ENCODE measurements at places on chromosomes 5 and 9.
A peak's percentile ranks its signal among the peaks of the same experiment; 100 is the strongest.

- ATAC-seq, result no peak
Observed at GRCh38 chr5:150213530-150213929, 23.7 kb downstream of the SLC6A7 start.

GRCh38 chr5:135026645-135027265 is 7.3 kb downstream of the PITX1 start:
- ATAC-seq, result no peak

DNA sequence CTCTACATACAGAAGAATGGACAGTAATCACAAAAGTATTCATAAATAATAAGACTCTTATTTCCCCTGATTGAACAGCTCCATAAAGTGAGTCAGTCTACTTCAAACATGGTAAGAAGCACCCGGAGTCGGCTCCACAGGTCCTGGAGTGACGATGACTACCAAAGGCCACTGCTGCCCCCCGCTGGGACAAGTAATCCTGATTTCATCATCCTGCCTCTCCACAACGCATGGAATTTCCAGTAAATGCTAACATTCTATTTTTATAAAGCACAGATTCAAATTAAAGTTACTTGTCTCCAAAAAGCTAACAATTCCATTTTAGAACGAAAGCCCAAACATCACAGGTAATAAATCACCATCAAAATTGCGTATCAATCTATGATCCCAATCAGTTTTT is 16.2 kb downstream of the ATPSCKMT start:
- no peak for ATAC-seq

DNA sequence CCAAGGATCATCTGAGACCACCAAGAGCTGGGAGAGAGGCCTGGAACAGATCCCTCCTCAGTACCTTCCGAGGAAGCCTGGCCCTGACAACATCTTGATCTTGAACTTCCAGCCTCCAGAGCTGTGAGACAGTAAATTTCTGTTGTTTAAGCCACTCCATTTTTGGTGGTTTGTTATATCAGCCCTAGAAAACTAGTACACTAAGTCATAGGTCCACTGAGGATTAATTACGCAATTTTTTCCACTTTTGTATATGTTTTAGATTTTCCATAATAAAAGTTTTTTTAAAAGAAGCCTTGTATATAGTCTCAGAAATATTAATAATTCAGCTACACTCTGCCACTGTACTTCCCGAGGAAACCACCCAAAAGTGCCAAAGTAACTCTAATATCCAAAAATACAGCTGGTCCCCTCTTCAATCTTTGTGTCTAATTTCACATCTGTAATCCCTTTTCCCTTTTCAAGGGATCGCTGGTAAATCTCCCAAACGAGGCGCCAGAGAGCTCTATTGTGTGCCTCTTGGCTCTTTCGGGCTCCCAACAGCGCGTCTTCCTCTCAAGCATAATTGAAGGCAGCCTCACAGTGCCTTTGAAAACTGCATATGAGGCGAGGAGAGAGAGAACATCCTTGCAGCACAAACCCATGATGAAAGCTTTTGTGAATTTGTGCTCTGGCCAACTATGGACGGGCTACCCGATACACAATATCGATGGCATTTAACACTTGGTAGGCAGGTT is 32.7 kb downstream of the PRUNE2 start:
- no peak for ATAC-seq

DNA sequence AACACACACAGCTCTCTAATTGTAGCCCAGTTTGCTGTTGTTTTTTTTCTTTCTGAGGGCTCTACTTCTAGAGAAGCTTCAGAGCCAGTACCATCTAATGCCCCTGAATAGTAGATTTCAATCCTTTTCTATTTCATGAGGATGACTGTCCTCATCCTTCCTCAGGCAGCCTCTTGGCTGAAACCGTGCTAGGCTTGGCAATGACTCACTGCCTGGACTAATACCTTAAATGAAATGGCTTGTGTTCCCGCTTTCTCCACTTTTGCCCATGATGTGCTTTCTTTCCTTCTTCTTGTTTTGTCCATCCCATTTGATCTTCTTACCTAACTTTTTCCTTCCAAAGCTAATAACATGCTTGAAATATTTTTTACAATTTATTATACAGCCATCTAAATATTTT is 80.1 kb downstream of the ITGA1 start:
- ATAC-seq, result no peak

DNA sequence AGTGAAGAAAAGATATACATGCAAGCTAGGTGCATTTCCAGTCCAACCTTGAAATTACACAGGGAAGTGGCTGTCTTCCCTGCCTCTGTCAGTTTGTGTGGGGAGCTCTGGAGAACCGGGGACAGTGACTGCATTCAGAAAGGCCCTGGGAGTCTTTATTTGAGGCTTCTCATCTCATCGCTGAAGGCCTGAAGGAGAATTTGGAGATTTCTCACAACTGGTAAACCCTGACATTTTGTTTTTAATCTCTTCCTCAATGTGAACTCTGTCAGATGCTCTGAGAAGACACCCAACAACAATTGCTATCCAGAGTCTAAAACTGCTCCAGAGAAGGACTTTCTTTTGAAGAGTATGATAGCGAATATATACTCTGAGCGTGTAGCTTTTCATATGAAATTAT is 33.0 kb downstream of the MACIR start:
- no peak for ATAC-seq

- ATAC-seq, result peak; percentile 40
Observed at GRCh38 chr9:127854184-127854806, at the start of gene ENG. Gene ENG (minus strand): TSS chr9:127854658. CDS start chr9:127854355, 303 bp downstream.

DNA sequence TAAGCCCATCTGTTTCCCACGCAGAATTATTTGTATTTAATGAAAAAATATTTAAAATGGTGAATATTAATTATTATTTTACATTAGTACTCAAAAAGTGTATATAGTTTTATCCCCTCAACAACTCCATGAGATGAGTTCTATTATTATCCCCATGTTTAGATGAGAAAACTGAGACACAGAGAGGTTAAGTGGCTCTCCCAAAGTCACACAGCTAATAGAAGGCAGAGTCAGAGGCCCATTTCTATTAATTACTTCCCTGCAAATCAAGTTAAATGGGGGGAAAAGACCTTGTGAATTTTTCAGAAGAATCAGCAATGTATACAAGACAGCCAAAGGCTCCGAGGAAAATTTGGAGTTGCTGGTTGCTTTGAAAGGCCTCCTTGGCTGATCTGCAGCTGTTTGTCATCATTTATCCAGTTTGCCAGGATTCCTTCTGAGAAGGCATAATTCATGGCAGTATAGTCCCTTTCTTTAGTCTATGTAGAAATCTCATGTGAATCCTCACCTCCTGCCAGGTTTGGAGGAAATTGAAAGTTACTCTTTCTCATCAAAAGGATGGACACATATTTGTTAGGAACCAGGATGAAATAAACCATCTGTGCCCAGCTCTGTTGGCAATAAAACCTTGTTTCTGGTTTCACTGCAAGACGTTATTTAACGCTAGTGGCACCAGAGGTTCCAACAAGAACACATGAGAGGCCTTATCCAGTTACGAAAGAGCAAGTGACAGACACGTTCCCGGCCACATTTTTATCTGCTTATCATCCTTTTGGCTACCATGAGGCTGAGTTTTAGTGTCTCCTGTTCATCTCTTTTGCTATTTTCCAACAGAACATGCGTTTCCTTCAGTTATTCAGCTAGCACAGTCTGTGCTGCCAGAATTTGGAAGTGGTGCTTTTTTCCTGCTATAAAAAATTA is 621 bp downstream of the FYB1 start:
- ATAC-seq, result no peak

DNA sequence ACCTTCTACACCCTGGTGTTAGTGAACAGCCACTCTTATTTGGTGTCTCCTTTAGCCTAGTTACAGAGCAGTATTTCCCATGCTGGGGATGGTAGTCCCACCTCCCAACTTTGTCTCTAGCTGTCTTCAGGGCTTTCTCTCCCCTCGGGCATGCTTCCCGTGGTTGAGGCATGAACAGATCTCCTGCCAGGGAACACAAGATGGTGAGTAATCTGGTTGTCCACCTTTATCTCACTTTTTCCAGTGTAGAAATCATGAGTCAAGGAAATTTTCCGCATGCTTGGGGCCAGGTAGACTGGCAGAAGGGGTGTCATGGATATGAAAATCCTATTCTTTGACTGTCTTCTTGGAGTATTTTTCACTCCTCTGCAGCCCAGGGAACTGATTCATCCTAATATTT is 532.9 kb downstream of the ANXA1 start:
- no peak for ATAC-seq

DNA sequence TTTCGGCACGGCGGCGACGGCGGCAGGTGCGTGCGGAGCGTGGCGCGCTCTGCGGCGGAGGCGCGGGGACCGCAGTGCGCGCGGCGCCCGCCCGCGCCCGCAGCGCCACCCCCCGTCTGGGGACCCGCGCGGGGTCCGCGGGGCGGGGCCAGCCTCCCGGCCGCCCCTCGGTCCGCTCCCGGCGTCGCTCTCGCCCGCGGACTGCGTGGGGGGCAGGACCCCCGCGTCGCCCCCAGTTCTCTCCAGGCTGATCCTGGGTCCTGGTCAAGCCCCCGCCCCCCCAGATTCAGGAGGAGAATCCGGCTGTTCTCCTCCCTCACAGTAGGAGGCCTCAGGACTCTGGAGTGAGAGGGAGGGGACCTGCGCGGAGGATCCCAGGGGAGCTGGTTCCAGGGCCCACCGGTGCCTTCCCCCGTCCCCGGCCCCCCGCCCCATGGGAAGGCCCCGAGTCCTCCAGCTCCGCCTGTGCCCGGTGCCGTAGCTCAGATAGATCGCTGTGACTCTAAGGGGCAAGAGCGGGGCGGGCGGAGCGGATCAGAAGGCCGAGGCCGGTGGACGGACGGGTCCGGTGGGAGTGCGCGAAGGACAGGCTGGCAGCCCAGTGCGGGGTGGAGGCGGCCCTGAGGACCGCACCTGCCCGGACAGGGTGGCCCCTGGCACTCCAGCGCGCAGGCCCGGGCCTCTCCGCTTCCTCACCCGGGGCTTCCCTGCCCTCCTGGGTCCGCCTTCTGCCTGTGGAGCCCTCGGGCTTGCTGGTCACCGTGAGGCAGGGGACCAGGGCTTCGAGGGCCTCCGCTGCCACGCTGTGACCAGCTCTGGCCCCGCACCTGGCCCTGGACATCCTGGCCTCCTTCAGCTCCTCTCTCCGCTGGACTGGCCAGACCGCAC is at the start of gene RNF208:
Gene RNF208, minus strand, starts transcription at position 51 of the 888 bp plus-strand sequence. CDS start 1,028 bp downstream, outside the sequence.
- peak; percentile 1 for ATAC-seq

GRCh38 chr9:114763220-114763619 is 42.6 kb downstream of the TNFSF15 start:
- ATAC-seq, result no peak

GRCh38 chr5:93909356-93909755 is 168.0 kb upstream of the POU5F2 start:
- ATAC-seq, result no peak

DNA sequence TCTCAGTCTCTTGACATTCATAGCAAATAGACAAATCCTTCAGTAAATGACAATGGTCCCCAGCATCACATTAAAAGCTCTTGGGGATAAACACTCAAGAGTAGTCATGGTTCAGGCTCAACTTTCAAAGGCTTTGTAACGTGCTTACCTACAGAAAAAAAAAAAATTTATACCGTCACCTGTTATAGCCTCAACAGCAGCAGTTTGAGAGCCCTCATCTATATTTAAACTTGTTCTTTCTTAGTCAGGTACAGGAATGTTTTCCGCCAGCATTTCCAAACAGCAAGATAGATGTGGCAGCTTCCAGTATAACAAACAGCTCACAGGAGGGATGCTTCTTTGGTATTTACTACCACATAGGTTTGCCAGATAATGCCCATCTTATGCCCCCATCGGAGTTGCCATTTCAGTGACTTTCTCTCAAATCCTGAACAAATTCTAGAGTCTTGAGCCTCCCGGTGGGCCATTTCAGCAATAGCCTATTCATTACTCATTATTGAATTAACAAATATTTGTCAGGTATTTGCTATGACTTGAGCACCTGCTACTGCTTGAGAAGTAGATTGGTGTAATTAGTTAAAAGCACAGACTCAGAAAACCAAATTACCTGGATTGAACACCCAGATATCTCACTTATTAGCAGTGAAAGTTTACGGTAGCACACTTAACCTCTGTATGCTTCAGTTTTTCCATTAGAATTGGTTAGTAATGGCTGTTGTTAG is 470.0 kb downstream of the EBF1 start:
- ATAC-seq, result no peak

- no peak for ATAC-seq
Observed at GRCh38 chr5:61349935-61350334, 17.9 kb downstream of the ZSWIM6 start.

- ATAC-seq, result no peak
Observed at GRCh38 chr5:30908356-30908755, 285.1 kb upstream of the CDH6 start.

DNA sequence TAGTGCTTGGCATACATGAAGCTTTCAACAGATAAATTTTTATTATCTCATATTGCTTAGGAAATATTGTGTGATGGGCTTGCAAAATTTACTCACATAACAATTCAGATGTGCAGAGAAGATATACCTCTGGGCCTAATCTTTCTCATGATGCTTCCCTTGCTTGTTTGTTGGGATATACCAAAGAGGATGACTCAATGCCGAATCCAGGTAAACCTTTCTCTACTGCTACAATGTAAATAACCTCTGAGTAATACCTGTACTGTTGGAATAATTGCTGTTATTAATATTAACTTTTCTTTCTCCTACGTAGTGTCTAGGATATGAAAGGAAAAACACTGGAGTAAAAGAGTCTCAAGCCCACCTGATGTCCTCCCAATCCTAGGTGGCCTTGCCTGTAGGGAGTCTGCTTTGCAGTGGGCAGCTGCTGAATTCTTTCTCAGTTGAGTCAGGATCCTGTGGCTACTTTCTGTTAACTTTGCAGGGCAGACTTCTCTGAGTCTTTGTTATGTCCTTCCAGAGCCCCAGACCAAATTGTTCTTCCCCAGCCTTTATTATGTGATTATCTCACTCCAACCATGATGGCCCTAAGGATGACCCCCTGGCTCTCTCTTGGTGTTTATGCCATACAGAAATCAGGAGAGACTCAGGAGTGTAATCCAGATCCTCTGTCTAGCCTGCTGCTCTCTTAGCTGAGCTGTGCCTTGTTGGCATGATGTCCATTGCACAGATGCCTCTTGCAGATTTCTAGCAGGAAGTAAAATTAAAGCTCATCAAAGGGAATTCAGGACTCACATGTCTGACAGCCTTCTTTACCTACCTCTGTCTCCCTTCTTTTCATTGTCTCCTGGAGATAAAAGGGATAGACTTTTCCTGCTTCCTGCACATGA is 208.1 kb downstream of the SNX18 start:
- no peak for ATAC-seq

DNA sequence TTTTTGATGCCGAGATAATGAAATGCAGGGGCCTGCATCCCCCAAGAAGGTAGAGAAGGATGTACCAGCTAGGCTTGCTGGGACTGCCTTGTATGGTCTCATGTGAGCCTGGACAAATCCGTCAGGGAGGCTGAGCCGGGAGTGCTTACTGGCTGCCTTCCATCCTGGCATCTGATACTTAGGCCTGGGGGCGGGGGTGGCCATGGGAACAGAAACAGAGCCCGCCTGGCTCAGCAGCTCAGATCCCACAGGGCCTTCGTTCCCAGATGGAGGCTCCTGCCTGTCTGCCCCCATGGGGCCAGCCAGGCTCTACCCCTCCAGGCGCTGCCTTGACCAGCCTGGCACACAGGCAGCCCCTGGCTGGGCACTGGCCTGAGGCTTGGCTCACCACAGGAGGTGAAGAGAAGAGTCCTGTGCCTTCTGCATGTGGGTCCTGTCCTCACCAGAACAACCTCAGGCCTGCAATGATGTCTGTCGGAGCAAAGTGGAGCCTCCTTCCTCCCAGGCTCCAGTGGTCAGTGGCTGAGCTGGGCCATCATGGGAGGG is 10.5 kb upstream of the SPATA31E1 start:
- ATAC-seq, result no peak

All from stimulated activated memory B cell treated with anti-CD40 and anti-IgM and Interleukin-4, amounts not matched to agents 10 μg/mL and 1 μg/mL and 100 μg/mL, for 72 hours (primary cell).